ENCODE measurements at places on chromosomes 4 and X.

GRCh38 chrX:21412029-21412428 is 37.8 kb downstream of the CNKSR2 start:
- DNase-seq: no peak

DNA sequence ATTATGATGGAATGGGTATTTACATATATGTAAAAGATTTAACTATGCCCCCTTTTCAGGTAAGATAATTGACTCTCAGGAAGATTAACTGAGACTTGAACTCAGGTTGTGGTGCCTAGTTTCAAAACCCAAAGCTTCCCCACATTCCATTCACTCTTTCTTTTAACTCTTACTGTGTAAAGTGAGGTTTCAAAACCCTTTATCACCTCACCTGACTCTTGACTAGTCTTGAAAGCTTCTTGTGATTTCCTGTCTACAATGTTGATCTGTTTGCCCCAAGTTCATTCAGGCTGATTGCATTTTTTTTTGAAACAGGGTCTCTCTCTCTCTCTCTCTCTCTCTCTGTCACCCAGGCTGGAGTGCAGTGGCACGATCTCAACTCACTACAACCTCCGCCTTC is 40.5 kb upstream of the RAPGEF2 start:
- no peak for DNase-seq

DNA sequence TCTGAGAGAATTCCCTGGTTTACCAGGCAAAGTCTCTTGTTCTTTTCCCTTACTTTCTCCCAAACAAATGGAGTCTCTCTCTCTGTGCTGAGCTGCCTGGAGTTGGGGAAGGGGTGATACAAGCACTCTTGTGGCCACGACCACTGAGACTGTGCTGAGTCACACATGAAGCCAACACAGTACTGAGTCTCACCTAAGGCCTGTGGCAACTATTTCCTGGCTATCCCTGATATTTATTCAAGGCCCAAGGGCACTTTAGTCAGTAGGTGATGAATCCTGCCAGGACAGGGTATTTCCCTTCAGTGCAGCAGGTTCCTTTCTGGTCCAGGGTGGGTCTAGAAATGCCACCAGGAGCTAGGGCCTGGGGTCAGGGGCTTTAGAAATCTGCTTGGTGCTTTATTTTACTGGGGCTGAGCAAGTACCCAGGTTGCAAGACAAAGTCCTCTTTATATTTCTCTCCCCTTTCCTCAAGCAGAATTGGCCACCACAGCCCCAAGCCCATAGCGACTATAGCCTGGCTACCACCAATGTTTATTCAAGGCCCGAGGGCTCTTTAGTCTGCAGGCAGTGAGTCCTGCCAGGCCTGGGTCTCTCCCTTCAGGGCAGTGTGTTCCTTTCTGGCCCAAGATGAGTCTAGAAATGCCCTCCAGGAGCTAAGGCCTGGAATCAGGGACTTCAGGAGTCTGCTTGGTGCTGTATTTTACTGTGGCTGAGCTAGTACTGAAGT is 10.5 kb downstream of the ARL13A start:
- DNase-seq: no peak

- no peak for DNase-seq
Observed at GRCh38 chr4:102632241-102633065, 128.3 kb downstream of the MANBA start.

DNA sequence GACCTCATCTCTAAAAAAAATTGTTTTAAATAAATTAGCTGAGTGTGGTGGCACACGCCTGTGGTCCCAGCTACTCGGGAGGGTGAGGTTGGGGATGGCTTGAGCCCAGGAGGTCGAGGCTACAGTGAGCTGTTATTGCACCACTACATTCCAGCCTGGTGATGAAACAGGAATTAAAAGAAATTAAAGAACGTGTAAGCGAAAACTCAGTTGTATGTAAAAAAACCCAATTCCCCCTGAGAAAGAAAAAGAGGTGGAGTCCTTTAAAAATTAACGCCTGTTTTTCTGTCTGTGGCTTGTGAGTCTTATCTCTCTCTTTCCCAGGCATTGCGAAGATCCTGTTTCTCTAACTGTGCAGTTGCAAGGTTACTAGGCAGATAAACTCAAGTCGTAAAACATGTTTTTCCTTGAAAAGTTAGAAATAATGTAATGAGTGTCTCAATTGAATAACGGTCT is 22.1 kb downstream of the EPGN start:
- no peak for DNase-seq

GRCh38 chrX:482192-482701 is 95.5 kb upstream of the PPP2R3B start:
- no peak for DNase-seq

DNA sequence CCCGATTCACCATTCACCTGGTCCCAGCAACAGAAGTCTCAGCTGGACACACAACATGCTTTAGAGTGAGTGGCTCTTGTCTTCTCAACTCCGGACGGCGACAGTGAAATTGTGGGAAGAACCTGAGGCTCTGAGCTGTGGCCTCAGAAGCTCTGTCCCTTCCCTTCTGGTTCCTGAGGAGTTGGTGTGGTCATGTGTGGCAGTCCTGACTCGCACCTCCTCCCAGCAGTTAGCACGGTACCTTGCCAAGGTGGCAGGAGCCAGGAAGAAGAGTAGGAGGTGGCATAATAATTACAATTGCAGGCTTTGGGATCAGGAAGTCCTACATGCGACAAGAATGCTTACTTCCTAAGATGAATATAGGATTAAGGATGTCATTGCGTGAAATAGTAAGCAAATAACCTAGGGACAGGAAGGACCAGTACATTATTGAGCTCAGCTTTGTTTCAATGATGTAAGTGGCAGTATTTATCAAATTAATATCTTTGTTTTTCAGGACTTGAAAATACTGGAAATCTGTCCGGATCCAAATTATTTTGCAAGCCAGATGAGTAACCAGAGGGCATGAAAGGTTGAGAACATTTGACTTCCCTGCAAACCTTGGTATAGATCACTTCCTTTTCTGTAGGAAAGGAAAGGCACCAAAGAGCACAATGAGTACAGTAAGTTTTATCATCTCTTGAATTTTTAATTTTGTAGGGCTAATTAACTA is 21.1 kb downstream of the RNF4 start:
- no peak for DNase-seq

DNA sequence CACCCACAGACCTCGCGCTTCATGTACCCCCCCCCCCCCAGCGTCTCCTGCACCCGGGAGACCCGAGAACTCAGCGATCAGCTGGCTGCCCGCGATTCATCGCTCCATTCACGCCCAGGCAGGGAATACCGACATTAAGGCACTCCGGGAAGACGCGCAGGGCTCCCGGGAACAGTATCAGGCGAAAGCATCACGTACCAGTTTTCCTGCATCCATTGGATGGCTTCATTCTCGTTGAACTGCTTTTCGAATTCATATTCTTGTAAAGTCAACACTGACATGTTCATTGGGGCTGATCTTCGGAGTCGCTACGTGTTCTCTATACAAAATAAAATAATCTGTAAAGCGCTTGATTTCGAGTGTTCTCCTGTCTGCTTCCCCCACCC is 373 bp downstream of the ELOVL6 start:
- no peak for DNase-seq

- DNase-seq: no peak
Observed at GRCh38 chr4:36917413-36917812, 327.1 kb upstream of the NWD2 start.

DNA sequence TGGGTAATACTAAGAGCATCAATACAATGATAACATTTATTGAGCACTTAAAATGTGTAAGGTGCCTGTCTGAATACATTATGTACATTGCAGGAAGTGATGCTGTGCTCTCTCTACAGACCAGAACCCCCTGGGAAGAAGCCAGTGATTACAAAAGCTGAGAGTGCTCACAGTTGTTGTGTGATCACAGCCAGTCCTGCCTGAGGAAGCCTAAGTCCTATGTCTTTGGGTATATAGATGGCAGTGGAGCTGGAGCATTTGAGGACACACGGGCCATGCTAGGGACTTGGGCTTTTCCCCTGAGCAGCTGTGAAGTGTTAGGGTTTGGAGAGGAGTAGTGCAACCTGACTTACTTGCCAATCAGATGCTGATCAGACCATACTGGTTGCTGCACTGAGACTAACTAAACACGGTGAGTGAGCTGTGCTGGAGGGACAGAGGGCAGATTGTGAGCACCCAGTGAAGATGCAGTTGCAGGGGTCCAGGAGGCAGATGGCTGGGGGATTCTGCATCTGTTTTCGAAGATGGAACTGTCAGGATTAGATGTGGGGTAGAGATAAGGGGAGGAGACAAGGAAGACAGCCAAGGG is 60.8 kb upstream of the TBC1D14 start:
- DNase-seq: no peak

GRCh38 chr4:56297776-56298175 is 89.5 kb downstream of the AASDH start:
- no peak for DNase-seq

DNA sequence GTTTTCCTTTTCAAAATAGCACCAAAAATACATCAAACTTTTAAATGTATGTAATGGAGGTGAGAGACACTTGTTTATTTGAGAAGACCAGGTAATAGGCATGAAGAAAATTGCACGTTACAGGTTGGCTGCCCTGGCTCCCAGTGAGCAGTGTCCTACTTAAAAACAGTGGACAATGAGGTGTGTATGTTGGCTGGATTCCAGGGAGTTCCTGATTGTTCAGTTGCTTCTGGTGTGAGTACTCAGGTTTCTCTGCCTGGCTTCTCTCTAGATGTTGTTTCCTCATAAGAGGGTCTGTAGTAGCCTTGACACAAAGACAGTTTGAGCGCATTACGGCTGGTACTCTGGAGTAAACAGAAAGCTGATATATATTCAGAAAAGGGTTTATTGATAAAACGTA is 29.4 kb downstream of the SNX25 start:
- no peak for DNase-seq

GRCh38 chr4:78528327-78528726 is 23.2 kb upstream of the ANXA3 start:
- DNase-seq: no peak

- DNase-seq: no peak
Observed at GRCh38 chr4:111070390-111070789, 447.5 kb upstream of the PITX2 start.

DNA sequence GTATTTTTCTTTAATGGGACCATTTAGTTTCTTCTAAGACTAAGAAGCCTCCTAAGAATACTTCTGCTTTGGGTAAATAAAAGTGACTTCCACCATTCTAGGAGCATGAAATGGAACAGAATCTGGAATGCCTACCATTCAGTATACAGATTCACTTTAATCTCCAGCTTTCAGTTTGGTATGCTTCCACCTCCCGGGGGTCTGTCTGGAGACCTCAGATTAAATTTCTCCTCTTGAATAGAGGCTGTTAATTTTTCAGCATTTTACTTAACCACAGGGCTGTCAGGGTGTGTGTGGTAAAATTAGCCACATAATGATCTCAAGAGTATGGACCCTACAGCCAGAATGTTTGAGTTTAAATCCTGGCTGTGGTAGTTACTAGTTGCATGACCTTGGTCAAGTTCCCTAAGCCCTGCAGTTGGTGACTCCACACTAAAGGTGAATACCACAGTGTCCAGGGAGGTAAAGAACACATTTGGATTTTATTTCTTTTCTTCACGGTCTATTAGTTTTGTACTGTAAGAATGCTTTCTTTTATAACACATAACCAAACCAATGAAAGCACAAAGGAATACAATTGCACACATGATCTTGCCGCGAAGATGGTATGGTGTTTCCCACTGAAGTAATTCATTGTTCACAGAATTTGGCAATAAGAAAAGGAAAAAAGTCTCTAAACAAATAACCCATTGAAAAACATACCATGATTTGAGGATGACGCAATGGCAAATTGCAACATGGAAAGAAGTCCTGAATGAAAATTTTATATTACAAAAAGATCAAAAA is 37.3 kb upstream of the TRIM2 start:
- no peak for DNase-seq

DNA sequence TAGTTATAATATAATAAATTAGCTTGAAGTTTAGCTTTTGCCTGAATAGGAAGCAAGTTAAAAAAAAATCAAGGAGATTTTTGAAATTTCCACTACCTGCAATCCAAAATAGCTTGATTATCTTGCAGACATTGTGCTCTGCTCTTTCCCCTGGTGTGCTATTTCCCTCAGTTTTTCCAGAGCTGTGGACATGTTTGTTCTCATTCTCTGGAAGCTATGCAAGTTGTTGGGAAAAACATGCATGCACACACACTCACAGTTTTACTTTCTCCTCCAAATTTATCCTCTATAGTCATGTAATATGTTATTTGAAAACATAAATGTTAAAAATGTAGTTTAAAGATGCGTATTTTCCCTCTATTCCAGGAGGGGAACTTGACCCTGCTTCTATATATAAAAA is 225.8 kb upstream of the ARSJ start:
- no peak for DNase-seq

Data from stimulated activated CD4-positive, alpha-beta T cell treated with anti-CD3 and anti-CD28 coated beads, Interleukin-1b, Interleukin-23, amount 100 ng/mL, for 4 hours (primary cell).